Aorta (tissue), 5 donors: ENCODE measurements at places on chromosomes 16 and 17. TPM values are rescaled to one million over a fixed set of nuclear protein-coding genes. Genes with fewer than 3 reads are reported as not detected.
A peak's percentile ranks its signal among the peaks of the same experiment; 100 is the strongest.

DNA sequence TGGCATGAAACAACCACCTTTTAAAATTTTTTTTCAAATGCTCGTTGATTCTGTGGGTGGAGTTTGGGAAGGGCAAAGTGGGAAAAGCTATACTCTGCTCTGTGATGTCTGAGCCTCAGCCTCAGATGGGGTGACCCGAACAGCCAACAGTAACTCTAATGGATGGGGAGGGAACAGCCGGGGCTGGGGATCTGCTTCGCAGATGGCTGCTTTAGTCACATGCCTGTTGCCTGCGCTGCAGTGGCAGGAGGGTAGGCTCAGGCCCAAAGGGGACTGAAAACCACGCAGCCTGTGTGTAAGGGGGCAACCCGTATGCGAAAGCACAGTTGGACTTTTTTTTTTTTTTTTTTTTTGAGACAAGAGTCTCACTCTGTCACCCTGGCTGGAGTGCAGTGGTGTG, 14.9 kb upstream of the MAPK3 start:
- no peak for DNase-seq

DNA sequence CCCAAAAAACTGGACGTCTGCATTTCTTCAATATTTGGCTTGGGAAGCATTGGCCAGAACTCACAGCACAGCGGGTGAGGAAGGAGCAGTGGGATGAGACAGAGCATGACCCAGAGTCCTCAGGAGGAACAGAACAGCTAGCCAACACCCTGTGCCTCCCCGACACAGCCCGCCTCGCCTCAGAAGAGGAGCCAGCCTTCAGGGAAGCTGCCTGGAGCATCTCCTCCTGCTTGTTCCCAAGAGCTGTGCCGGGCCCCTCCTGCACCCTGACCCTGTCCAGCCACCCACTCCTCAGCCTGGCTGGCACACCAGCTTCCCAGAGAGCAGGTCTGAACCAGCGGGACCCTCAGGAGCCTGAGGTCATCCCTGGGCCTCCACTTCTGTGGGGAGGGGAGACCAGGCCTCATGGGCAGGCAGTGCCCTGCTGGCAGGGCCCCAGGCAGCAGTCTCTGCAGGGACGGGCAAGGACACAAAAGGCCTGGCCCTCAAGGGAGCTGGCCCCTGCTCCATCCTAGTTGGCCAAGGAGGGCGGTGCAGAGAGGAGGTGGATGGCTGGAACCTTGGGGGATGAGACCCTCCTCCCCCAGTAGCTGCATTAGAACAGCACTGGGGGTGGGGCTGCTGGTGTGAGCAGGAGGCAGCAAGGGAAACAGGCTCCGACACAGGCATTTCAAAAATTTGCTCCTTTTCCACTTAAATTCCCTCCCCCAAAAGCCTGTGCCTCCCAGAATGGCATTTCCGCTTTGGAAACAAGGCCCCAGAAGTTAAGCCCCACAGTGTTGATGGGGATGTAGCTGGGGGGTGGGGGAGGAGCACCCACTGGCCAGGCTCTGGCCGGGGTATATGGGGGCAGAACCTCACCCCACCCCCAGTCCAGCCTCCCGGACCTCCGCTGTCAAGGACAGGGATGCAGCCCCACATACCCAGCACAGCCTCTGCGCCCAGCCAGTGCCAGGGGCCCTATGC, 1.8 kb upstream of the BCAR1 start:
- peak; percentile 77 for DNase-seq

GRCh38 chr17:81388612-81389367, 6.5 kb upstream of the BAHCC1 start:
- DNase-seq, result no peak

DNA sequence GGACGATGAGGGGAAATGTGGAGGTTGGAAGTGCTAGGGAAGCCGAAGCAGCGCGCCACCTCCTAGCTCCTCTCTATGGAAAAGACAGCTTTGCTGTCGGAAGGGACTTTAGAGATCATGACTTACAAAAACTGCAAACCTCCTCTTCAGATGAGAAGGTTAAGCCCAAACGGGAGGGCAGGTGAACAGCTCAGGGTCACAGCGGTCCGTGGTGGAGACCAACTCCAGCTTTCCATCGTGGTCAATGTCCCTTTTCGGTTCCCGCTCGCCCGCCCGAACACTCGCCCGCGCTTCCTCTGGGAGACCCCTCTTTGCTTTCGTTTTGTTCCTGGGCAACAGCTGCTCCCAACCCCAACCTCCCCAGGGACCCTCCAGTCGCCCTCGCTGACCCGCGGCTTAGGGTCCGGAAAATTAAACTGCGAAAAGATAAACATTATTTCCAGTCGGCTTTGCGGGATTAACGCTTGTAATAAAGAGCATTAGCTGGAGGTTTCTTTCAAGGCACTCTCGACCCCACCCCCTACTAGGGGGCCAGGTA, 7.7 kb downstream of the IRX6 start:
- DNase-seq, result no peak

- DNase-seq, result peak; percentile 61
Measured at GRCh38 chr17:60141111-60142018, 8.4 kb upstream of the CA4 start.

GRCh38 chr17:32609884-32610650, 123.3 kb downstream of the CDK5R1 start:
- DNase-seq, result no peak

The ALOXE3 gene
- total RNA-seq, result not detected

DNA sequence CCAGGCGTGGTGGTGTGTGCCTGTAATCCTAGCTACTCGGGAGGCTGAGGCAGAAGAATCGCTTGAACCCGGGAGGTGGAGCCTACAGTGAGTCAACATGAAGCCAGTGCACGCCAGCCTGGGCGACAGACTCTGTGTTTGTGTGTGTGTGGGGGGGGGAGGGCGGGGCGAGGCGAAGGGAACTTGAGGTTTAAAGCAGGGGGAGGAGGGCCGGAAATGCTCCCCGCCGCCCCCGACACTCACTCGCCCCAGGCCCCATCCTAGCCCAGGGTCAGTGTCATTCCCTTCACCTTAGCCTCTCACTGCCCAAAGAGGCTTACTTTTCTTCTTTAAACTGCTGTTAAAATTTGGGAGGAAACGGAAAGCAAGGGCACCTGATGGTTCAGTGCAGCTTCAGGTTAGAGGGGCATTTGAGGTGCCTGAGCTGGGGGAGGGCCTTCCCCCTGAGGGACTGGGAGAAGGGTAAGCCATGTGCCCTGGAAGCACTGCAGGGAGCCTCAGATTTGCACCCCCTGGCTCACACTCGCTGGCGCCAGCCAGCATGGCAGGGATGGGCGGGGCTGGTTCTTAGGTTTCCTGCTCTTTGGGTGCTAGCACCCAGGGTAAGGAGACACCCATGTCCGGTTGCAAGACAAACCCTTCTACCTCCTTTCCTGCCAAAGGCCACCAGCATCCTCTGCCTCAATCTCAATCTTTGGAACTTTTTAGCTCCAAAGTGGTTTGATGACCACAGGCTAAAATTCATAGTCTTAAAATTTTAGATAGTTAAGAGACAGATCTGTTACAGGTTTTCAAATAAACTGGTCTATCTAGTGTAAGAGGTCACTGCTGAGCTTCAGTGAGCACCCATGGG, 2.2 kb upstream of the LIMD2 start:
- no peak for DNase-seq

DNA sequence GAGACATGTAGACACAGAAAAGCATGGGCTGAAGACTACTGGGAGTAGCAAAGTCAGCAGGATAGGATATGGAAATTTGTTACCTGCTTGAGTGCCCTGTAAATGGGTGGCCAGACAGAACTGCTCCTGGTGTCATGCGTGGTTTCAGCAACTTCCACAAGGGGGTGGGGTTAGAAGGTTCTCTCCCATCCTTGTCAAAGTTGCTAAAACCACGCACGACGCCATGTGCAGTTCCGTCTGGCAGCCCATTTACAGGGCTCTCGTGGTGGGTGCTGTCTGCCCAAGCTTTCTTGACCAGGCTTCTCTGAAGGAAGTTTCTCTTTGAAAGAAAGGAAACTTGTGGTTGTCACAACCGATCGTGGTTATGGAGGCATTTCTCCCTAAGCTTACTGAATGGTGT, 6.9 kb upstream of the DBNDD1 start:
- DNase-seq, result no peak

DNA sequence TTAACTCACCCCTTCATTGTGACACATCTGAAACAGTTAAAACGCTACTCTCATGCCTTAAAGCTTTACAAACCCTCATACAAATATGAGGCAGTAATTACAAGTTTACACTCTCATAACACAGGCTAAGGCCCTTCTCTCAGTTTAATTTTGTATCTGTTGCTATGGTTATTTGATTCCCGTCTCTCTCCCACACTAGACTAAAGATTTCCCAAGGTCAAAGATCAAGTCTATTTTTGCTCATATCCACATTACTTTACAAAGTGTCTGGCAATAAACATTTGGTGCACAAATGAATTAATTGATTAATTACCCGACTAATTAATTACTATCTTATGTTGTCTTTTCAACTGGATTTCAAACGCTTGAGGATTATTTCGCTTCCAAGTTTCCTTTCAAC, 86.4 kb upstream of the MYOCD start:
- DNase-seq, result no peak

DNA sequence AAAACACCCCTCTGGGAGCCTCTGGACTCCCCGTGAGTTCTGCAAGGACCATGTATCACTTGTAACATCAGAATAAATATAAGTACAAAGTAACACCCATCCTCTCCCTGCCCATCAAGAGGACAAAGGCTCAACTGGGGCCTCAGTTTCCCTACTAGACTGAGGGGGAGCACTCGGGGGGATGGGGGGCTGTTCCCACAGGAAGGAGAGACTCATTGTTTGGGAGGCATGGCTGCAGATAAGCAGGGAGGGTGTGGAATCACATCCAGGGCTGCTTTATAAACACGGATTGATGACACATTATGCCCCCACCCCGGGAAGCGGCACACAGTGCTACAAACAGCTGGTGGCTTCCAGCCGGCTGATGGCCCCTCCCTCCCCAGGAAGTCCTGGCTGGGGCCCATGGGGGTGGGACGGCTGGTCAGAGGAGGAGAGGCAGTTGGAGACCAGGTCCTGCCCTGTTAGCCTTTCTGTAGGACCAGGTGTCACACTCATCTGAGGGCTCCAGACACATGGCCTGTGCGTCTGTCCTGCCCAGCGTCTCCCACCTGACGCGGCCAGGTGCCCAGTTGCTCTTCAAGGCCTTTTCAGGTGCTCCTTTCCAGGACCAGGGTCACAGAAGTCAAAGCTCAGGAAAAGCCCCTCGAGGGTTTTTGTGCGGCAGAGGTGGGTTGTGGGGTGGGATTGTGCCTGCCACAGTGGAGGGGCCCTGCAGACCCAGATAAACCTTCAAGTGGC, 1.3 kb upstream of the MPG start:
- peak; percentile 90 for DNase-seq

DNA sequence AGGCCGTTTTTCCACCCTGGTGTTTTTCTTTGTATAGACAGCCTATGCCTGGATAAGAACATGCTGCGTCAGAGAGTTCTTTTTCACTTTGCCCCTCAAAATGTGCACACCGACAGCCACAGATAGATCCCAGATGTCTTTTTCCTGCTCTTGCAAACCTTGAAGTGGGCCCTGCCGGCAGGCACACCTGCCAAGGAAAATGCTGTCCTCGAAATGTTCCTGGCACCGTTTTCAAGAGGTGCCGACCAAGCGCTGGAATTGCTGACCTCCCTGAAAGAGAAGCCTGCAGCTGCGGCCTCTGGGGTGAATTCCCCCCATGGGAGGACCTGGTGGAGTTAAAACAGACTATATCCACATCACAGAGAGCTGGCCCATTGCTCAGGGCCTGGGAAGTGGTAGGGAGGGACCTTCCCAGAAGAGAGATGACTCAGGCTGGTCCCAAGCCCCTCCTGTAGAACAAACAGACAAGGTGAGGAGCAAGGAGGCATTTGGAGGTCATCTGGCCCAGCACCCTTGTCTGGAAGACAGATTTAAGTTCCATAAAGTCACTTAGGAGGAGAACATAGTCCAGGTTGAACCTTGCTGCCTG, 668.1 kb downstream of the MAF start:
- DNase-seq, result no peak

The STH gene
- total RNA-seq, result not detected

GRCh38 chr16:12763517-12763916, 40.2 kb downstream of the CPPED1 start:
- DNase-seq, result no peak

The RAB37 gene
- 1.4 TPM for total RNA-seq

GRCh38 chr17:77857613-77858012, 100.9 kb upstream of the TNRC6C start:
- DNase-seq, result no peak

DNA sequence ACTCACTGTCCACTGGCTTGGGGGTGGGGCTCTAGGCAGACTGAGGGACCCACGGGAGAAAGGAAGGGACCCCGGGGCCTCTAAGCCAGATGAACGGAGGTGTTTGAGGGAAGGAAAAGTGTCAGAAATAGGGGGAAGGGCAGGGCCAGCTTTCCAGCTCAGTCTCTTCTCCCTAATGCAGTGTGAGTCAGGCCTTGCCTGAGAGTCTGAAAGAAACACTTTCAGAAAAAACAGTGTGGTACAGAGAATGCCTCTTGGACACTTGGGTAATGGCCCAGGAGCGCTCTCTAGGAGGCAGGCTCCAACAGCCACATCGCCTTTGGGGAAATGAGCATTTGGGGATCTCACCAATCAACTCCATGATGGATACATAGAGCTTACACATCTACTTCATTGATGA, 46.9 kb downstream of the NDEL1 start:
- DNase-seq, result no peak

The FKBP10 gene
- 172 TPM for total RNA-seq

The HS3ST3A1 gene
- 0.36 TPM for total RNA-seq

The ARL5C gene
- not detected for total RNA-seq

DNA sequence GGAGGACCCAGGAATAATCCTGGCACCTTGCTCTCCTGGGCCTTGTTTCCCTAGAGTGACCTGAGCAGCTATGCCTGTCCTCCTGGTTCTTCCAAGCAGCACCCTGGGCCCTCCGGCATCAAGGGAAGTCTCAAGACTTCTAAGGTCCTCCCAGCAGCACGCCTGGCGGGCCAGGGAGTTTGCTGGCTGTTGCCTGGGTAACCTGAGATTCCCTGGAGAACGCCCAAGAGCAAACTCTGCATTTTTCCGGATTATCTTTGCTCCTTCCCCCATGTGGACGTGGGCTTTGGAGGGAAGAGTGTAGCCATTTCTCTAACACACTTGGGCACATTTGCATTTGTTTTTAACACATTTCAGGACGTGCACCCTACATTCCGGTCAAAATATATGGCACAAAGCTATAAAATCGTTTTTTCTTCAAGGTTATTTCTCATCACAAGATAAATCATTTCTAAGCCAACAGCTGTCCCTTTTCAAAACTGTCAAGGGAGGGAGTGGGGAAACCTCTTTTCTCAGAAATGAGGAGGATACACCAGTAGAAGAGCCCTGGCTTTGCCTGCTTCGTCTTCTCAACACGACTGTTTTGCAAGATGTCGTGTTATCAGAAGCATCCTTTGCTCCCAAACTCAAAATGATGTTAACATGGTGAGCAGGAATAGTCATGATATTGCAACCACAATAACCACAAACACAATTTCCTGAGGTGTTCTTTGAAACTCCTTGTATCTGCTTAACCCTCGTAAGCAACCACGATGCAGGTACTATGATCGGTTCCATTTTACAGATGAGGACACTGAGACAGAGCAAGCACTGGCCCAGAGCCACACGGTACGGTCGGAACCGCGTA, 116.5 kb downstream of the ADCY9 start:
- peak; percentile 81 for DNase-seq

- DNase-seq, result no peak
Measured at GRCh38 chr17:70171159-70171558, 1.8 kb downstream of the KCNJ2 start.

- DNase-seq, result no peak
Measured at GRCh38 chr17:78005452-78006171, 47.1 kb downstream of the TNRC6C start.
